Right forelimb (tissue), 1 donor: ENCODE measurements at places on chromosomes 6 and 20.

DNA sequence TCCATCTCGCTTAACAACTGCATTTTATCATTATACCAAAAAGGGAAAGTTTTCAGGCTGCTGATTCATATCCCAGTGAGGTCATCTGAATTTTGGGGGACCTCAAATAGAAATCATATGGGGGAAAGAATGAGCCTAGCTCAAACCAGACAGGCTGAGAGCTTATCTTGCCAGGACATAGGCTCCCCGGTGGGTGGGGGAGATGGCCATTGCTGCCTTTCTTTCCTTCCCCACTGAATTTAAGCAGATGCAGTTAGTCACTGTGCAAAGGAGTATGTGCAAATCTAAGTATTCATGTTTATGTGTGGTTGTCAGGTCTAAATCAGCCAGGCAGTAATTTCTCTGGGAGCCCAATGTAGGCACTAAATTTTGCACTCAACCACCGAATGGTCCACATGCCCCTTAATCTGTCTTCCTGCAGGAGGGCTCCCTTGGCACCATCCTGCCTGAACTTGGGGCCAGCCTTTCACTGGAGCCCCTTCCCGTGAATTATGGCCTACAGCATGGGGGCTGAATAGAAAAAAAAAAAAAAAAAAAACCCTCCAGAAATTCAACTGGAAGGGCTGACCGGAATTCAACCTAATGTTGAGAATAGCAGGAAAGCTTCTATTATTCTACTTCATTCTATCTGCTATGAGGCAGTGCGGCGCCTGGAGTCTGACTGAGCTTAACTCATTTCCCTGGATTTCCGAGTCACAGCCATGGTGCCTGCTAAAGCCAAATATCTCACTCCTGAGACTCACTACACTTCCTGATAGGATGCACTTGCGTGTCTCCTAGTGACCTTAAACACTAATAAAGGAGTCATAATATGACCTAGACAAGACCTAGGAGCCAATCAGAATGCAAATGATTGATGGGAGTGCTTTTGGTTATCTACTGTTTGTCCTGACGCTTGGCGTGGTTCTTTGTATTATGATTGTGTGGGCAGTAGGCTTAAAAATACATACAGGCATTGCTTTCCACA is 161.5 kb upstream of the HEY2 start:
- no peak for DNase-seq

- no peak for DNase-seq
Observed at GRCh38 chr20:44967207-44967807, 995 bp downstream of the STK4 start.

- no peak for DNase-seq
Observed at GRCh38 chr6:66508433-66508832, 801.4 kb upstream of the EYS start.

DNA sequence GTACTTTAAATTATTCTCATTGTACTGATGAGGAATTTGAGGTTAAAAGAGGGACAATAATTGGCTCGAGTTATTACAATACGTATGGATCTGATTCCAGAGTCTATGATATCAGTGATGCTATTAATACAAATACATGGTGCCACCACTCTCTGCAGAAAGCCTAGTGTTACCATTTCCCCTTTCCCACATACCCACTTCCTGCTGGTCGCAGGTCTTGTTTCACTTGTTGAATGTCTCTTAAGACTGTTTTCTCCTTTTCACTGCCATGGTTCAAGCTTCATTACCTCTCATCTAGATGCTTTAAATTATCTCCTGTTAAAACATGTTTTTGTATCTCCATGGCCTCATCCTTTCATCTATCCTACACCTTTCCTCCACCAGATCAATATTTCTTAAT is 62.0 kb downstream of the FHL5 start:
- no peak for DNase-seq

- no peak for DNase-seq
Observed at GRCh38 chr6:151175662-151176445, 63.9 kb upstream of the AKAP12 start.
